ENCODE measurements at places on chromosomes 4 and X.

DNA sequence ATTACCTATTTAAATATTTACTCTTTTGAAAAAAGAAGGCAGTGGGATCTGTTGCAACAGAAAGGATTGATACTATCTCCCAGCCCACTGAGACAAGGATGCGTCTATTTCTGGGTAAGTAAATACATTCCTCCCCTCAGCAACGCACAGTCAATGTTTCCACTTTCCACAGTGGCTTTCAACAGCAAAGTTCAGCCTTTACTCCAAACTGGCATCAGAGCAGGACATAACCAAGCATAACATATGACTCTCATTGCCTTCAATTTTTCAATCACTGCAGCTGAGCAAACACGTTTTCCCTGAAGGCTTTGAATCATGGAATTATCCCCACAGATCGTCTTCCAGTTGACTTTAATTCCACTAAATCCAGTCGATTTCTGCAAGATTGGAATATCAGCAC is 160.3 kb upstream of the FRG1 start:
- DNase-seq = no peak

GRCh38 chr4:185282968-185283367 is 73.6 kb downstream of the SNX25 start:
- no peak for DNase-seq

DNA sequence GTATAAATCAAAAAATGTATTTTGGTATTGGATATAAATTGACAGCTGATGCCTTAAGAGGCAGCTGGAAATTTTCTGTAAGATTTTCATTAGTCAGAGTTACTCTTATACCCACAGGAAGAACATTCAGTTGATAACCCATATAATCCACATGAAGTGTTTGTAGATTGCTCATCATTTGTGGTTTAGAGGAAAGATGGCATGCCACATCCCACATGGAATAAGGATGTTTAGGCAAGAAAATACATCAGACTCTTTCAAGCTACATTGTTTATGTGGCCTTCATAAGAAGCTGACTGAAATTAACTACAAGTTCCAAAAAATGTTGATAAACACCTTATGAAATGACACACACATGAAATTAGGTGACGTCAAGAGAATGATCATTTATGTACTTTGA is 56.6 kb downstream of the AREG start:
- DNase-seq = no peak

DNA sequence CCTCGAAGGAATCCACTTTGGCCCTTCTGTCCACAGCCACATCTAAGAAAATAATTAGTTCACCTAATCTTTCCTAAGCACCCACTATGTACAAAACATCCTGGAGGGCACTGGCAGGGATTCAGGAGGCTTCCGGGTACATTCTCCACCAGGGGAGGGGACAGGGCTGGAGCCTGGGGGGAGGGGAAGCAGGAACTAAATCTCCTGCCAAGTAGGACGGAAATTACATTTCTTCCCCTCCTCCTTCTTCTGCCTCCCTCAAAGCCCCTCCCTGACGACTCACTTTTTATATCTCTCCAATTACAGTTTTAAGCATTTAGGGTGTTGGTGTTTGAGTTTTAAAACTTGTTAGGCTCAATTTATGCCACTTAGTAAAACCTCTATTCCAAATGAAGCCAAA is 203.1 kb downstream of the BCOR start:
- no peak for DNase-seq

- DNase-seq = no peak
Observed at GRCh38 chrX:139287155-139287924, 243.2 kb upstream of the F9 start.

DNA sequence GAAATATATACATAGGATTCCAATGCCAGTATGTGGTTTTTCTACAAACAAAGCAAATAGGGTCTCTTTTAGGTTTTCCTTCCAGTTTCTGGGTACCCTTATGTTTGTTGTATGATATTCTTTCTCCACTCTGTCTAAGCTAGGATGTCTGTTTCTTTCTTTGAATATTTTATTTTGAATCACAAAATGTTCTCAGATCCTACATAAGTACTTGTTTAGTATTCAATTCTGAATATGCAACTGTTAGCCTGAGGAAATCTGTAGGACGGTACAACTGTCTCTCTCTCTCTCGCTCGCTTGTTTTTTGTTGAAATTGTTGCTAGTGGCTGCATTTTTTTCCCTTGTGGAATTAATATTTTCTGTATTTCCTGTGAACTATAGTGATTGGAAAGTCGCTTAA is 163.2 kb downstream of the CCSER1 start:
- no peak for DNase-seq

DNA sequence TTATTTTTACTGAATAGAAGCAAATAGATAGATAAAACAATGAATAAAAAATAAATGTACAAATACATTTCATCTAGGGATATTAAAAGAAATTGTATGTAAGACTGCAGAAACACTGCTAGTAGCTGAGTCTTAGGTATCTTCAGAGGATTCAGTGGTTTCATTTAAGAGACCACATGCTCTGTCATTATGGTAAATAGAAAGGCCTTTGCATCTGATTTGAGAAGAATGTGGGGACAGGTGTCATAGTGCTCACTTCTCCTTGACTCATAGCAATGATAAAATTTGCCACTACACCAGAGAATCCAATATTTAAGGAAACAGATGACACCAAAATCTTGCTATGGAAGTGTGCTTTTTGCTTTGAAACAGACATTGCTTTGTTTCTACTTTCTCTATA is 59.8 kb upstream of the PPP1R2C start:
- no peak for DNase-seq

GRCh38 chr4:77734928-77735327 is 84.2 kb downstream of the CNOT6L start:
- DNase-seq = no peak

DNA sequence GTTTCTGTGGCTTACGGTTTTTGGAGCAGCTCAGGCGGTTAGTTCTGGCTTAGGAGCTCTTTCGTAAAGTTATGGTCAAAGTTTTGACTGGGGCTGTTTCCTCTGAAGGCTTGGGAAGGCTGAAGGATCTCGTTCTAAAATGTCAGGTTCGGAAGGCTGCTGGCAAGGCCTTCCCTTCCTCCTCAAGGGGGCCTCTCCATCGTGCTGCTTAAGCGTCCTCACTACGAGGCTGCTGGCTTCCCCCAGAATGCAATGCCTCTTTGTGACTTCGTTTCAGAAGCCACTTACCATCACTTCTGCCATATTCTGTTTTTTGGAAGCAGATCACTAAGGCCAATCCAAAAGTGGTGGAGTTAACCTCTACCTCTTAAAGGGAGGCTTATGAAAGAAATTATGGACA is 1196.4 kb upstream of the TENM3 start:
- DNase-seq = no peak

DNA sequence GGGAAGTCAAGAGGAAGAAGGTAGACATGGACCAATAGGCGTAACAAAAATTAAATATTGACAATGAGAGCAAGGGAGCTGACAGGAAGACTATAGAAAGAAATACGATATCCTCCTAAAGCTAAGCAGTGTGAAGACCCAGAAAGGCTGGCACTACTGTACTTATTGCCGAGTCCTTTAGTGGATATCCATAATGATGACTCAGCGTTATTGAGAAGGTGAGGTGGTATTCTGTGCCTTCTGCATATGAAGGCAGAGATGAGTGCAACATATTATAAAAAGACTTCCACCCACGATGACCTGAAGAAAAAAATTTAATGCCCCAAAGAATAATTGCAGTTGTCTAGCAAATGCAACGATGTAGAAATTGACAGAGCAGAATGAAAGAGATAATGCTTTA is 13.0 kb upstream of the MCF2 start:
- DNase-seq = no peak

DNA sequence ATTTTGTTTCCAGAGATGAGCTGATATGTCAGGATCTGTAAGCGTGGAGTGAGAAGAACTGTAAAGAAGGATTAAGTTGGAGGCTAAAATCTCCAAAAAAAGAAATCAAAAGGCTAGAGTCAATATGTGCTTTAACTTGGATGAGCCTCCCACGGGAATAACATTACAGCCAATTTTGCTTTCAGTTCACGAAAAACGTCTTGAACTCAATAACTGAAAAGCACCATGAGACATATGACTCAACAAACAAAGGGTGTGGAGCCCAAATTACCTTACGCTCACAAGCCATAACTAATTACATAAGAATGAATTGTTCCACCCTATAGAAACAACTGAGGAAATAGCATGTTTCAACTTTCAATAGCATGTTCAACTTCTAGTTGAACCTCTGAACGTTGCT is 22.3 kb downstream of the TMPRSS11D start:
- no peak for DNase-seq

- no peak for DNase-seq
Observed at GRCh38 chr4:37503261-37503660, 182.9 kb downstream of the RELL1 start.

DNA sequence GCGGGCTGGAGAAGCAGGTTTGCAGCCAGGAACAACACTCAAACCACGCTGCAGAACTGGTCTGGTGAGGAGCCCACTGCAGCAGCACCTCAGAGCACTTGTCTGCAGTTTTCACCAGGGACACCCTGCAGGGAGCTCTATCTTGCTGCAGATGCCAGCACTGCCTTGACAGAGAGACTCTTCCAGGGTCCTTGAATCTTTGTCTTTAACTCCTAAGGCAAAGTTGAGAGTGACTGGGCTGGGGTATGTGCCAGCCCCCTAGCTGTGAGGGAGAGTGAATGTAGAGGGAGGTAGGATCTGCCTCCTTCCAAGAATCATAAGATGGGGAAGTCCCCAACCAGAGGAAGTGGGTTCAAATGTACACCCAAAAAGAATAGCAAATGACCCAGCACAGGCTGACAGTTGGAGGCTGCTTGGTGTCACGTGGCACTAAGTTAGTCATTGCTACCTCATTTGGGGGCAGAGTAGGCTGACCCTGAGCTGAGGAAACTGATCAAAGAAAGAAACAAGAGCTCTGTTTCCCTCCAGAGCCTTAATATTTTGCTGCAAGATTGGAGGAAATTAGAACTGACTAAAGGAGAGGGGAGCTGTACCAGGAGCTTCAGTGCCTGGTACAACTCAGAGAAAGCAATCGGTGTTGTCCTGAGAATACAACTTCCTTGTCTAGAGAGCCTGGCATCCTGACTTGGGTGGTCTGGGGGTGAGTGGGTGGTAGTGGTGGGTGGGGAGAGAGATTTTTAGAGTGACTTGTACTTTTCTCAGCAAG is 28.2 kb upstream of the HUWE1 start:
- DNase-seq = no peak

GRCh38 chrX:15202454-15203177 is 67.3 kb downstream of the ASB9 start:
- no peak for DNase-seq

DNA sequence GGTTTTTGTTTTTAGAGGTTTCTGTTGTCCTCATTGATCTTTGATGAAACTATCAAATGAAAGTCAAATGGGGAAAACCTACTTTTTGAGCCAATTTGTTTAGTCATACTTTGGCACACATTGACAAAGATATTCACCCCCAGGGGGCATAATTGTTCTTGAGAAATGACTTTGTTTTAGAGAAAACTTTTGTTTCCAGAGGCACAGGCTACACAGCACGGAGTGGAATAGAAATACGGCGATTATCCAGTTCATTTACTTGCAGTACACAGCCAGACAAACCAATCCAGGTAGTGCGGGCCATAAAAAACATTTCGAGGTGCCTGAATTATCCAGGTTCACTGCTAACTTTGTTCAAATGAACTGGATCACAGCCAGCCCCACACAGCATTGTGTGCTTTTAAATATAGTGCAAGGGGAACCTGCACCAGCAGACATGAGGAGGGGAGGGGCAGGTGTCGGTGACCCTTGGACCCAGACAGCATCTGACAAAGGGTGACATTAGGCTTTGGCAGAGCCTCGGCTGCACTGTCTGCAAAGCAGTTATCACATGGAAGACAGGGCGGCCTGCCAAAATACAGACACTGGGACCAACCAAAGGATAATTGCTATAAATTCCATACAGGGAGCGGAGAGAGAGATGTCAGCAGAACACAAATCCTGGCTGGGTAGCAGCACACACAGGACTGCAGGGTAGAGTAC is 179.6 kb upstream of the NOCT start:
- no peak for DNase-seq

- no peak for DNase-seq
Observed at GRCh38 chr4:86156531-86156930, 203.3 kb downstream of the MAPK10 start.

GRCh38 chr4:153824501-153824900 is 35.6 kb upstream of the SFRP2 start:
- DNase-seq = no peak

- DNase-seq = no peak
Observed at GRCh38 chrX:39020051-39020669, 218.9 kb downstream of the MID1IP1 start.

DNA sequence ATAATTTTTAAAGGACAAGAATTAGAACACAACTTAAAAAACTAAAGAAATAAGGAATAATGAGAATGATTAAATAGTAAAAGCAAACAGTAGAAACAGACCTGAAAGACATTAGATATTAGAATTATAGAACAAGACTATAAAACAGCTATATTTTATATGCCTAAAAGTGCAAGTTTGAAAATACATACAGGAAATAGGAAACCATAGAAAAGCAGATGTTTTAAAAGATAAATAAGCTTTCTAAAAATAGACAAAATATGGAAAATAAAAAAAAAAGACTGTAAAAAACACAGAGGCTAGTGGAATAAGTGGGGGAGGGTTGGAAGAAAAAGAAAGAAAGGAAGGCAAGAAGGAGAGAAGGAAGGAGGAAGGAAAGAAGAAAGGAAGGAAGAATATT is 407.3 kb downstream of the IDS start:
- no peak for DNase-seq

- DNase-seq = no peak
Observed at GRCh38 chrX:68139791-68140190, 293.5 kb downstream of the OPHN1 start.
